ENCODE measurements at places on chromosomes 16 and 17.

- DNase-seq: no peak
Measured at GRCh38 chr17:43477832-43478634, 5.7 kb upstream of the DHX8 start.

DNA sequence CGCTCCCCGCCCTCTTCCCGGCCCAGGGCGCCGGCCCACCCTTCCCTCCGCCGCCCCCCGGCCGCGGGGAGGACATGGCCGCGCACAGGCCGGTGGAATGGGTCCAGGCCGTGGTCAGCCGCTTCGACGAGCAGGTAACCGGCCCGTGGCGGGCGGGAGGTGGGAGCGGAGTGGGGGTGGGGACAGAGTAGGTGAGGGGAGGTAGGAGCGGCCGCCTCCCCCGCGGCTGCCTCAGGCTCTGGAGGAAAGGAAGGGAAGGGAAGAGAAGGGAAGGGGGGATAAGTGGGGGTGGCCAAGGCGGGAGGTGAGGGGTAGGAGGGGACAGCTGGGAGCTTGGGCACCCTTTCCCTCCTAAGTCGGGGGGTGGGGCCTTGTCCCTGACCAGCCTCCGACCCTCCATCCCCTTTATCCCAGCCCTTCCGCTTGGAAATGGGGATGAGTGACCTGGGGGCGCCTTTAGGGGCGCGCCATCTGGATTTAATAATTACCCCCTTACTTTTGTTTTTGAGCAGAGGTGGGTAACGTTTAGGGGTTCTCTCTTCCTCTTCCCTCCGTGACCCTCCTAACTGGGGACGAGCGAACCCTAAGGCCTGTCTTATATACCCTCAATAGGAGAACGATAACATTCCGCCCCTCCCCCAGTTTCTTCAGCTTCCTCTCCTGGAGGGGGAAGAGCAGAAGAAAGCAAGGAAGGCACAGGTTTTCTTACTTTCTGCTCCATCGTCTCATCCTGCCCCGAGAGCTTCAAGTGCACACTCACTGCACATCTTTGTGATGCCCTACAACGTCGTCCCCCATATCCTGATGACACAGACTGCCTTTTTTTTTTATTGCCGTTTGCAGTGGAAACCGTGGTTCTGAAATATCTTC lies 694 bp downstream of the NF1 start:
- DNase-seq: peak; percentile 48

DNA sequence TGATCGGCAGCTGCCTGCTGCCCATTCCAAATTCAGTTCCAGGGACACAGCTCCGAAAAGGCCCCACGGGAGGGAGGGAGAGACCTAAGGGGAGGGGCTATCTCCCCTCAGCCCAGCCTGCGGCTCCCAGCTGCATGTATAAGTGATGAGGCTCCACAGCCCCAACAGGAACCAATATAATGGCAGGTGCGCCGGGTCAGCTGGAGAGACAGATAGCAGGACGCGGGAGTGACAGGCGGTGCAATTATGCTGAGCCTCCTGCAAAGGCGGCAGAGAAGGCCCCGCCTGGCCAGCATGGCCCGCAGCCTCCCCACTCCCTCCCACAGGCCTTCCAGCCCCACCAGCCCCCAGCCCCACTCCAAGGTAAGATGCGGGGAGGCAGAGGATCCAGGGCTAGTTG lies 8.1 kb upstream of the C1QL1 start:
- DNase-seq: no peak

GRCh38 chr16:46577988-46578579 lies 43.1 kb downstream of the SHCBP1 start:
- no peak for DNase-seq

DNA sequence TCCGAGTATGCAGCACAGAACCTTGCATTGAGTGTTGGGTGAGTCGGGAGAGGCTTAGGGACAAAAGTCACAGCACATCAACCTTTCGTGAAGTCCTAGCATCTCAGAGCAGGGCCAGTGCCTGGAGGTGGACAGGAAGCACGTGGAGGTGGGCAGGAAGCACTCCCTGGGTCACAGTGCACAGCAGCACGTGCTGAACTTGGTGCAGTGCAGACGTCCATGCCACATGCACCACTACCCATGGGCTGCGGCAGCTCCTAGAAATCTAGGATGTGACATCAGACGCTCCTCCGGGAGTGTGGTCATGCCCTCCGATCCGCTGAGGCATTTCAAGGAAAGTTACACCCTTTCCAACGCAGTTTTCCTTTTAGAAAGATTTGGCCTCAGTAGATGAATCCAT lies 83.4 kb upstream of the CHMP6 start:
- DNase-seq: no peak

DNA sequence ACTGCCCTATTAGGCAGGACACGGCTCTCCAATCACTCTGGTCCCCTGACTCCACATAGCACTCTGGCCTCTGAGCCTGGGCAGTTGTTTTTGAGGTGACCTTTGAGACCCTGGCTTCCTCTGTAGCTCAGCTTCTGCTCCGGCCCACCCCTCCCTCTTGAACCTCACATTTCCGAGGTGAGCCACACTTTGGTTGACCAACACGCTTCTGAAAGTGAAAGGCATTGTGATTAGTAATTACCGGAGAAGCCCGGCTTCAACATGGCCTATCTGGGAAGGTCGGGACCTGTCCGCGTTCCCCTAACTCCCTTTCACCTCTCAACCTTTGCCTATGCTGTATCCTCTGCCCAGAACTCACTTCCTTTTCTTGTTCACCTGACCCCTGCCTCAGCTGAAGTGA lies 10.3 kb upstream of the ITGAX start:
- DNase-seq: no peak

- DNase-seq: no peak
Measured at GRCh38 chr17:28368306-28368831, 1.7 kb downstream of the VTN start.

DNA sequence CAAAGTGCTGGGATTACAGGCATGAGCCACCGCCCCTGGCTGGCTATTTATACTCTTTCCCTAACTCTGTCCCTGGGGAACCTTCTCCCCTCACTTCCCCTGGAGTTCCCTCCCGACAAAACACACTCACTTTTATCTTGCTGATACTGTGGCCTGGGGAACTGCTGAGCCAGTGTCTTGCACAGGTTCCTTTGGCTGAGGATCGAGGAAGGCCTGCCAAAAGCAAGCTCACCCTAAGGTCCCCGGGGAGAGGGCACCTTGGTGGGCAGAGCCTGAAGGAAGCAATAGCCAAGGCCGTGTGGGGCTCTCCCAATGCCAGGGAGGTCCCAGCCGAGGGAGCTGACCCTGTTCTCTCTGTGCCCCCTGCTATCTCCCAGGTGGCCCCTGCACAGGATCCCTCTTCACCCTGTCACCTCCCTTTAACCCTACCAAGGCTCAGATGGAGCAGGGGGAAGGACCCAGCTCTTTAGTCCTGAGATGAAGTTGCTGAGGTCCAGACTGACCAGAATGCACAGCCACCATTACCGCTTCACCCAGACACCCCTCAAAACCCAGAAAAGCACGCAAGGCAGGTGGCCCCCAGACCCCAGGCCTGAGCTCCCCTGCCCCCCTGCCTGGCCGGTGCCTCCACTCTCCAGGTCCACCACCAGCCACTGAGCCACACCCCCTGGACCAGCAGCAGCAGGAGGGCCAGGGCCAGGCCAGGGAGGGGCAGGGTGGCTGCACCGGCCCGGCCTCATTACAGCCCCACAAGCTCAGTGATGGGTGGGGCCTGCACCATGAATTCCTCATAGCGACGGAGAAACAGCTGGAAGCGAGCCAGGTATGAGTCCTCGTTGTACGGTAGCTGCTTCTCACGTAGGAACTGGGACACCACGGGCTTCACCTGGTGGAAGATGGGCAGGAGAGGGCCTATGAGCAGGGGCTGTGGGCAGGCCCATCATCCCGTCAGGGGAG lies 5.1 kb upstream of the FDXR start:
- DNase-seq: no peak

GRCh38 chr16:24540602-24541210 lies 1.3 kb downstream of the RBBP6 start:
- DNase-seq: peak; percentile 33

GRCh38 chr17:2510559-2510958 lies 1.1 kb downstream of the METTL16 start:
- peak; percentile 21 for DNase-seq

DNA sequence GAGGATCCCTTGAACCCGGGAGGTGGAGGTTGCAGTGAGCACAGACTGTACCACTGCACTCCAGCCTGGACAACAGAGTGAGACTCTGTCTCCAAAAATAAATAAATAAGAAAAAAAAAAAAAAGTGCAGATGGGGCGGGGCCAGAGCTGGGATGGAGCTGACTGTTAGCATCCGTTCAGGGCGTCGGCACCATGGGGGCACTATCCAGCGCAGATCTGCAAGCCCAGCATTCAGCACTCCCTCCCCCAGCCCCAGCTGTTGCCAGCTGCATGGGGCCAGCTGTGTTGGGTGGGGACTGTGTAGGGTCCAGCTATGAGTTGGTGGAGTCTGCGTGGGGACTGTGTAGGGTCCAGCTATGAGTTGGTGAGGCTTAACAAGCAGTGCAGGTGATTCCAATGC lies 13.3 kb downstream of the GPRC5C start:
- DNase-seq: no peak

GRCh38 chr17:13833921-13834320 lies 232.2 kb upstream of the HS3ST3A1 start:
- DNase-seq: no peak

- DNase-seq: no peak
Measured at GRCh38 chr17:56798916-56799315, 34.8 kb downstream of the C17orf67 start.

- peak; percentile 17 for DNase-seq
Measured at GRCh38 chr16:19410435-19411171, 7.1 kb upstream of the TMC5 start.

- no peak for DNase-seq
Measured at GRCh38 chr16:80009971-80010659, 409.6 kb upstream of the MAF start.

GRCh38 chr16:17412221-17412620 lies 58.5 kb downstream of the XYLT1 start:
- no peak for DNase-seq

DNA sequence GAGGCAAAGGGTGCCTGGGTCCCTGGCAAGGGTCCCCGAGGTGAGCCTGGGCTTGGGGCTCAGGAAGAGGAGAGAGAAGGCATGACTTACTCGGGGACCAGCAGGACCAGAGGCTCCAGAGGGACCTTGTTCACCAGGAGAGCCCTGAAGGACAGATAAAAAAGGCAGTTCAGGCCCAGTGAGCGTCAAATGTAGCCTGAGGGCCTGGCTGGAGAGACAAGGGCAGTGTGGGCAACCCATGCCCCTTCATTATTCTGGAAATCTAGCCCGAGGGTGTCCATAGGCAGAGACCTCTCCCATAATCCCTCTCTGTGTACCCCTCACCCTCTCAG lies 14.1 kb downstream of the COL1A1 start:
- no peak for DNase-seq

DNA sequence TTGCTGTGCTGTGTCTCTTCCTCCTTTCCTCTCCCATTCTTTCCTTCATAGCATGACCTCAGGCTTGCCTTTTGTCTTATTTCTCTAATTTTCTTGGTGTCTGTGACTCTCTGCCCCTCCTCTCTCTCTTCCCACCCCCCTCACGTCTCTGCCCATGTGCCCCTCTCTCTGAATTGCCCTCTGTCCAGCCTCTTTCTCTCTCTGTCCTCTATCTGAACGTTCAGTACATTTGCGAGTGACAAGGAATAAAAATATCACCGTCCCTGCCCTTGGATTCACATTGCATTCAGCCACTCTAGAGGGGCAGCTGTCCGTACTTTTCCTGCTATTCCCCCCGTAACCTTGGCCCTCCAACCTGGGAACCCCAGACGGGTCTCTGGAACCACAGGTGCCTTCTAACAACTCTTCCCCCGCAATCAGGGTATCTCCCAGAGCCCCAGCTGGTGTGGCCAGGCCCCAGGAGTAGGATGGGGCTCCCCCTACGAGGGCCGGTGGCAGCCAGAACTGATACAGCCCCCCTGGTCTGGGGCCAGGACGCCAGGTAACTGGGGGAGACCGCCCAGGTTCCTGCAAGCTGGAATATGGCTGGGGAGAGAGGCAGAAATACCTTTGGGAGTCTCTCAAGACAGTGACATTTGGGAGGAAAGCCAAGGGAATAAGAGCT lies 1.8 kb downstream of the KIF1C start:
- no peak for DNase-seq

DNA sequence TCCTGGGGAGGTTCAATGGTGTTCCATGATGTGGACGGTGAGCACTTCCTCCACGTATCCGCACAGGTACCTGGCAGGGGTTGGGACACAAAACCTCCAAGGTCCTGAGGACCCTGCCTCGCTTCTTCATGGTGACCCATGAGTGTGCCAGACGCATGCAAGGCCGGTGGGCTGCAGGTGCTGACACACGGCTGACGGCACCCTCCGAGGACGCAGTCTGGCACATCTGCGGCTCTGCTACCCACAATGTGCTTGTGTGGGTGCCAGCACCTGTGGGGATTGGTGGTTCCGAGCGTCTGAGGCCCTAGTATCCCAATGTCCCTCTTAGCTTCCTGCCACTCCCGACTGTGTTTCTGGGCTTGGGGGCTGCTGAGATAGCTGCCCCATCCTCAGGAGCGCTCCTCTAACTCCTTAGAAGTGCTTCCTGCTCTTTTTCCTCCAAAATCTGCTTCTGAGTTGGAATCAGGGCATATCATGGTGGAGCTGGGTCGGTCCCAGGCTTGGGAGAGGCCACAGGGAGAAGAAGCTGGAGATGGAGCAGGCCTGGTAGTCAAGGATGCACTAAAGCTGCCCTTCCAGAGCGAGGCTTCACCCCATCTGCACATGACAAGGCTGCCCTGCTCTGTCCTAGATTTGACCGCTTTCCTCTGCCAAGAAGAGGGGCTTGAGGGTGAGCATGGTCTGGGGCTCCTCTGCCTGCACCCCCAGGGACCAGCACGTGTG lies 1.6 kb downstream of the CYGB start:
- DNase-seq: no peak

- DNase-seq: no peak
Measured at GRCh38 chr17:44909681-44910144, 5.6 kb downstream of the GFAP start.

DNA sequence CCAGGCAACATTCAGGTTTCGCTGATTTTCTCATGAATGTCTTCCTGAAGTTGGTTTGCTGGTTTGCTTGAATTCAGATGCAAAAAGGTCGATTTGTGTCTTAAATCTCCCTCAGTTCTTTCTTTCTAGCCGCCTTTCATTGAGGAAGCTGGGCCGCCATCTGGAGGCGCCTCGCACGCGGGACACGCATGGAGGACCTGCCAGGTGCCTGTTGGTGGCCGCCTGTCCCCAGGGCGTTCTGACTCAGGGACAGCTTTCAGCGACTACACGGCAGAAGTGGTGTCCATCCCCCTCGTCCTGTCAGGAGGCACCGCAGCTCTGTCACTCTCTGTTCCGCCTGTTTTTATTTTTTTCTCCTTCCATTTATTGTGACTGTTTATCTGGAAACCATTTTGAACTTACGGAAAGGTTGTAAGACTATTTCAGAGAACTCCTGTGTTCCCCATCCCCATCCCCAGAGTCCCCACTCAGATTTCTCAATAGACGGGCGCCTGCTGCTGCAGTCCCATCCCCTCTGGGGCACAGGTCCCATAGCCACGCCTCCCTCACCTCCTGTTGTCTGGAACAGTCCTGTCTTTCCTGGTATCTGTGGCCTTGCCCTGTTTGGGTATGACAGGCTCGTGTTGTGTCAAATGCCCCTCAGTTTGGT lies 33.2 kb downstream of the COX4I1 start:
- no peak for DNase-seq

- DNase-seq: no peak
Measured at GRCh38 chr17:54678158-54678557, 222.5 kb upstream of the TOM1L1 start.
